ENCODE measurements at places on chromosomes 4 and X.

DNA sequence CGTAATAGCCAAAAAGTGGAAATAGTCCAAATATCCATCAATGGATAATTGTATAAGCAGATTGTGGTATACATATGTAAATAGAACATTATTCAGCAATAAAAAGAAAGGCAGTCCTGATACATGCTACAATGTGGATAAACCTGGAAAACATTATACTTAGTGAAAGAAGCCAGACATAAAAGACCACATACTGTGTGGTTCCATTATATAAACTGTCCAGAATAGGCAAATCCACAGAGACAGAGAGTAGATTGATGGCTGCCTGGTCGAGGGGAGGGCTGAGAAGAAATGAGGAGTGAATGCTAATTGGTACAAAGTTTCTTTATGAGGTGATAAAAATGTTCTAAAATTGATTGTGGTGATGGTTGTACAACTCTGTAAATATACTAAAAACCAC is 397.4 kb upstream of the RPS6KA3 start:
- DNase-seq = no peak

- DNase-seq = no peak
Observed at GRCh38 chr4:102824398-102824797, 3.0 kb downstream of the UBE2D3 start.

GRCh38 chr4:71333368-71333767 is 5.5 kb upstream of the SLC4A4 start:
- DNase-seq = no peak

- no peak for DNase-seq
Observed at GRCh38 chr4:81845273-81845672, 373.6 kb upstream of the RASGEF1B start.

Data from vagina (tissue), 2 donors.